ENCODE measurements at places on chromosomes 1 and 21.

DNA sequence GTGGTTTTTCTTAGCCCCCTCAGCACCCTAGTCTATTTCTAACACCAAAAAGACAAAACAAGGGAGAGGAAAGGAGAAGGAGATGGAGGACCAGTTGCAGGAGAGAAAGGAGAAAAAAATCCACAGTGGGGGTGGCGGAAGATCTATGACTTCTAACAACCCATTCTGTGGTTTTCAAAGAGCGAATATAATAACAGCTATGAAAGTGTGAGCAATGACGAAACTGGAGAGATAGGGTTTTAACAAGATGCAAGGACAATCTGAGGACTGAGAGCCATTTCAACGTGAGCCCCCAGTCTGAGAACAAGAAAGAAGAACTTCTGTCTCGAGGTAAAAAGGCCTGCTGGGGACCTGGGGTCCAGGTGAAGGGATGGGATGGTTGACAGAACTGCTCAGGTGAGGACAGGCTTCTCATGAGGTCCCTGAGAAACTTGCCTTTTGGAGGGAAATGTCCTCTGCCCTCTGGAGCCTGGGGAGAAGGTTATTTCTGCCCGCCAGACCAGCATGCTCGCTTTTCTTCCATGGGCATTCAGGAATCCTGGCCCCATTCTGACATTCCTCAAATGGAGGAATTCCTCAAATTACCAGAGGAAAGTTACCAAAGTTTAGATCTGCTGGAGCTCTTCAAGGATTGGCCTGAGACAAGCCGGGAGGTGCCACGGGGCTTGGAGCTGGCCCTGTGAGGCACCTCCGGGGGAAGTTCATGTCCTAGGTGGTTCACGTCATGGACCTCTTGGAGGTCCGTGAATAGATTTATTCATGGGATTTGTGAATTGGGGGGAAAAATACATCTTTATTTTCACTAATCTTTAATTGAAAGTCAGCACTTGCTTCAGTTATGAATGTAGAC is at the start of gene CD160:
CD160 (plus strand) TSS at position 270 of the 850 bp plus-strand sequence. CDS start 8,829 bp downstream, outside the sequence.
- no peak for DNase-seq

- DNase-seq, result no peak
Measured at GRCh38 chr1:23591460-23592208, 32.3 kb upstream of the ID3 start.

GRCh38 chr1:221994939-221995338 is 253.1 kb upstream of the DUSP10 start:
- DNase-seq, result peak; percentile 92

GRCh38 chr1:16237343-16237830 is 404 bp upstream of the CPLANE2 start:
- no peak for DNase-seq

DNA sequence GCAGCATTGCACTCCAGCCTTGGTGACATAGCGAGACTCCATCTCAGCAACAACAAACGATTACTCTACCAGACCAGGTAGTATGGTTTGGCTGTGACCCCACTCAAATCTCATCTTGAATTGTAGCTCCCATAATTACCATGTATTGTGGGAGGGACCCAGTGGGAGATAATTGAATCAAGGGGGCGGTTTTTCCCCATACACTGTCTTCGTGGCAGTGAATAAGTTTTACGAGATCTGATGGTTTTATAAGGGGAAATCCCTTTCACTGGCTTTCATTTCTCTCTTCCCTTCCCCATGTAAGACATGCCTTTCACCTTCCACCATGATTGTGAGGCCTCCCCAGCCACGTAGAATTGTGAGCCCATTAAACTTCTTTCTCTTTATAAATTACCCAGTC is 66.0 kb downstream of the BACE2 start:
- DNase-seq, result no peak

DNA sequence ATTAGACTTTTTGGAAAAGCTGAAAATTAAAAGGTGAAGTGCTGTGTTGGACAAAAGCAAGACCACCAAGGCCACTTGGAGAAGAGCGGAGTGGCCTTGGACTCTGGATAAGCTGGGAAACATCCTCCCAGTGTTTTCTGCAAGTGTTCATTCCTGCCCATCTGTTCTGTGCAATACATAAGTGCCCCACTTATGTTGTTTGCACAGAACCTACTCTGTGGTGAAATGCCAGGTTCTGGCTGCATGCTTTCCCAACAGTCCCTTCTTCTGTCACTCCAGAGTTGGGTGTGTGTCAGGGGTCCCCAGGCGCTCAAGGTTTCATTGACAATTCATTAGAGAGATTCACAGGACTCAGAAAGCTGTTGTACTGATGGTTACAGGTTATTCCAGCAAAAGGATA is 30.3 kb downstream of the NHLH2 start:
- no peak for DNase-seq

DNA sequence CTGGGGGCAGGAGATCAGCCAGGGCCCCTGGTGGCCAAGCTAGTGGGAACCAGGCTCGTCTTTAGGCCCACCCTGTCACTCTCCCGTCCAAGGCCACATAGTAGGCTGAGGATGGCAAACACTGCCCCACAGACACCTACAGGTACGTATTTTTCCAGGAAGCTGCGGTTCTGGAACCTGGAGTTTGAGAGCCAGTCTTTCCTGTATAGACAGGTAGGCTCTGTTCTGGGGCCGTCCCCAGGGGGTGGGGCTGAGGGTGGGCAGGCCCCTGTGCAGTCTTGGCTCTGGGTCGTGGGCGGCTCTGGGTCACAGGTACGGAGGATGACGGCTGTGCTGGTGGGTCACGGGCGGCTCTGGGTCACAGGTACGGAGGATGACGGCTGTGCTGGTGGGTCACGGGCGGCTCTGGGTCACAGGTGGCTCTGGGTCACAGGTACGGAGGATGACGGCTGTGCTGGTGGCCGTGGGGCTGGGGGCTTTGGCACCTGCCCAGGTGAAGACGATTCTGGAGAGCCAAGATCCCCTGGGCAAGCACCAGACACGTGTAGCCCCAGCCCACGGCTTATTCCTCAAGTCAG is 2.2 kb downstream of the PUSL1 start:
- DNase-seq, result no peak

GRCh38 chr1:234881893-234882771 is 246.5 kb downstream of the TOMM20 start:
- no peak for DNase-seq

DNA sequence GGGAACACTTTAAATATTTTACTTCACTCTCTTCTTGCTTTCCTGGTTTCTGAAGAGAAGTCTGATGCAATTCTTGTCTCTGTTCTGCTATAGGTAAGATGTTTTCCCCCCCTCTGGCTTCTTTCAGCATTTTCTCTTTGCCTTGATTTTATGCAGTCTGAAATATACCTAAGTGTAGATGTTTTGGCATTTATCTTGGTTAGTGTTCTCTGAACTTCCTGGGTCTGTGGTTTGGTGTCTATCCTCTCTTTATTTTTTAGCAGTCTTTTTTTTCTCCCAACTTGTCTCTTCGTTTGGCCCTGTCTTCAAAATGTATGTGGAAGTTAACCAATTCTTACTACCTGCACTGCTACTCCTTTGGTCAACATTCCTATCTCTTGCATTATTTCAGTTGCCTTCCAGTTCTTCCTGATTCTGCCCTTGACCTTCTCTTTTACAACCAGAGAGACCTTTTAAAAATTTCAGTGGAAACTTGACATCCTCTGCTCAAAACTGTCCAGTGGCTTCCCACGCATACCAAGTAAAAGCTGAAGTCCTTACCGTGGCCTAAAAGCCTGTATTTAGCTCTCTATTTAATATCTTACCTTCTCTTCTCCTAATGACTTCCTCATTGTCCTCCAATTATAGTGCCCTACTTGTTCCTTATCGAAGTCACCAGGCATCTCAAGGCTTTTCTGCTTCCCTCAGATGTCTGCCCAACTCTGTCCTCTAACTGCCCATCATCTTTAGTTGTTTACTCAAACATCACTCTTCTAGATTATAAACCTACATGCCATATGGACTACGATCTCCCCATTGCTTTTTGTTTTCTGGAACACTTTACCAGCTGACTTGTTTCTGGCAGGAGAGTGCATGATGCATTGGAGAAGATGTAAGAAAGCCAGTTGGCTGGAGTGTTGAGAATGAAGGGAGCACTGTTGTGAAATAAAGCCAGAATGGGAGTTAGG is 40.9 kb downstream of the RAP1A start:
- DNase-seq, result no peak
